Nucleus accumbens (tissue), 56 donors: ENCODE measurements at places on chromosomes 7 and 10.
A peak's percentile ranks its signal among the peaks of the same experiment; 100 is the strongest.

DNA sequence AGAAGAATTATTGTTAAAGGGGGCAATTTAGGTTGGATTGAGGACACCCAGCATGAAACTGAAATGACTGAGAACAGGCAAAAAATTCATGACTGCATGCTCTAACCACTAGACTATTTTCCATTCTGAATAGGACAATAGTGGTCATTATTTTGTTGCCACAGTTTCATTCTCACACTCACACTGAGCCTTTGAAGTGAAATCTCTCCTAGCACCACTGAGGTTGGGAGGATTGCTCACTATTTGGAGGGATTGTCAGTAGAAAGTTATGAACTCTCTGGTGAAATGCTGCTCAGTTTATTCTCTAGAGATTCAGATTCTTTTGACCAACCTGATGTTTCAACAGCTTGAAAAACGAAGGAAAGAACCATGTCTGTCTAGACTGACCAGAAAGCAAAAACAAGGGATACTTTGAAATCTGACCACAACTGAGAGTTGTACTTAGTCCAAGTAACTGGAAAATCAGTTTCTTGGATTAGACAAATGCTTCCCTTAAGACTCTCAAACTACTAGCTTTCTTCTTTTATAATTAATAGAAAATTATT is 191.2 kb downstream of the DYNC1I1 start:
- no peak for DNase-seq

- DNase-seq = no peak
These were observed 92.4 kb upstream of the JCAD start for GRCh38 chr10:30151581-30152389.

DNA sequence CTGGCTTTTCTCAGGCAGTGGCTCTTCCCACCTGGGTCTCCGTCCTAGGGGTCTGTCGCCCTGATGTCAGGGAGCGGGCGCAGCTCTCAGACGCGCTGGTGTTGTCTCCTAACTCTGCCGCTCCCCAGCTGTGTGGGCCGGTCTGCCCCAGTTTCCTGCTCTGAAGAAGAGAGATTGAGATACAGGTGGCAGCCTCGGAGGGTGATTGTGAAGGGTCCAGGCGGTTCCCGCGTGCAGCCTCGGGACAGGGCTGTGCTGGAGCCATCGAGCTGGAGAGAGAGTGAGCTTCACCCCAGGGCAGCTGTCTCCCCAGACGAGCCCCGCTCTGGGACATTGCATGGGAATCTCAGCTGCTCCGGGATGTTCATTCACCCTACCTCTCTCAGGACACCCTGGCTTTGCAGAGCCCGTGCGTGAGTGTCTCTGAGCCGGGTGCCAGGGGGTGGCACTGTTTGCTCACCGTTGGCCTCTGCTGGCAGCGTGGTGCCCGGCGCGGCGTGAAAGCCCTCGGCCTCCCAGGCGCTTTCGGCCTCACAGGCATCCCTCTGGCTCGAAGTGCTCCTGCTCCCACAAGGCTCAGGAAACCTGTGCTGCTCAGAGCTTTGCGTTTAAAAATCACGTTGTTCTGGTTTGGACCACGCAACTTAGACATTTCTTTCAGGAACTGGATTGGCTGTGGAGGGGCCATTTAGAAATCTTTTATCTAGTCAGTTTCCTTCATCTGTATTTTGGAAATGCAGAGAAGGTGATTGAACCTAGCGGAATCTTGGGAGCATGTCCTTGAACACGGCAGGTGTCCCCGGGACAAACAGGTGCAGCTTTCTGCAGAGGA is 33.8 kb upstream of the ZFAND2A start:
- DNase-seq = peak; percentile 58

DNA sequence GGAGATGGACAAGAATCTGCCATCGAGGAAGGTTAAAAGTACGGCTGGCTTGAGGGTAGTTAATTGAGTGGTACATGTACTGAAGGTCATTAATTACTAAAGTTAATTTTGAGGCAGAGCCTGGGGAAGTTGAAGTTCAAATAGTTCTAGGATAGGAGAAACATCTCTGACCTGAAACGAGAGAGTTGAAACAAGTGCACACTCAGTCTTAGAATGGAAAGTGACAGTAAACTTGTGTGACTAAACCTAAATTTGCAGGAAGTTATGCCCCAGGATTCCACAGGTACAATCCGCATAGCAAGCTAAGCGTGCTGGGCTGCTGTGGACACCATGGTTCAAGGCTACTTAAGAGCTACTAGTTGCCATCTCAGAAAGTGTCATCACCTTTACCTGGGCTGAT is 209.9 kb downstream of the CHCHD3 start:
- DNase-seq = no peak

- no peak for DNase-seq
These were observed 59.5 kb downstream of the LRRC18 start for GRCh38 chr10:48880016-48880705.

DNA sequence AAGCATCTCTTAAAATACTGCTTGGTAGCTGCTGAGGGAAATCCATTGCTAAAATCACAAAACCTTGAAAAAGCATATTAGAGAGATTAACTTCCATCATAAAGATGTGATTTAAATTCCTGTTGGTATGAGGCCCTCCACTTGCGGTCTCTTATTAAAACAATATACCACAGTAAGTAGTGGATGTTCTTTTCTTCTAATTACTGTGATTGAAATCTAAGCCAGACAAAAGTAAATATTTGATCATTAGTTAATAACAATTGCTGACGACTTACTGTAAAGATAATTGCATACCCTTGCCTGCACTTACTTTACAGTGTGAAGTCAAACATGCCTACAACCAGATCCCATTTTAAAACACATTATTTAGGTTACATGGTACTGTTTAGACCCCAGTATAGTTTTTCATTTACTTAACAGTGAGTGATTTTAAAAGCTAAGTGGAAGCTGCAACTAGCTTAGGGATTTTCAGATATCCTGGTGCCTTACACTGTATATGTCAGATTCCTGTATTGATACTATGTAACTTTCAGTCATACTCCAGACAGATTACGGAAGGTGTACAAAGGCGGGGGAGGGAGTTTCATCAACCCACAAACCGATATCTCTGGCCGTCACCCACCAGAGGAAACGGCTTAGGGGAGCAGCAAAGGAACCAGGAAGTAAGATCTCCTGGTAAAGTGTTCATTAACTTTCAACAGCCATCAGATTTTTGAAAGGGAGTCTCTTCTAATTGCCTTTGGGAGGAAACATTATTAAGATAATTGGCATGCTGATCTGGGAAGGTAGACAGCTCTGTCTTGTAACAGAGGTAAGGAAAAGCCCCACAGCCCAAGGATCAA is 986 bp downstream of the NRP1 start:
- DNase-seq = no peak

DNA sequence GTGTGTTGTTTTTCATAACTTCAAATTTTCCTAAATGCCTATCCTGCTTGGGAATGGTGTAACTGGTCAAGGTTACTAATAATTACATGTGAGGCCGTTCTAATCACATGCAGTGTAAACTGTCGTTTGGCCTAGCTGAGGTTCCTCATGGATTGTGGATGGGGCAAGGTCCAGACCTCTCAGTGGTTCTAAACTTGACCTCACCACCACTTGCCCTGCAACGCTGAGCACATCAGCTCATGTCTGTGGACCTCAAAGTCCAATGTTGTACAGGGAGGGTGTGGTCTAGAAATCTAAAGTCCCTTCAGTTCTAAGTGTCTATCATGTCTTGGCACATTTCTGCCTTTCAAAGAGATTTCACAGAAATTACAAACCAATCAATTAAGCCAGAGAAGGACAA is 15.6 kb downstream of the RBP3 start:
- DNase-seq = no peak
